ENCODE measurements at places on chromosomes 6 and 20. TPM values are rescaled to one million over a fixed set of nuclear protein-coding genes. Genes with fewer than 3 reads are reported as not detected.

- peak; percentile 83 for DNase-seq
- no peaks in the 10 kb centered on the region for H3K36me3 ChIP-seq
- no peak overlapping the region for H3K4me3 ChIP-seq
Measured at GRCh38 chr6:14984519-14984853, 261.4 kb upstream of the JARID2 start.

- H3K36me3 ChIP-seq, result no peaks in the 10 kb centered on the region
- no peak for DNase-seq
- no peaks in the 10 kb centered on the region for H3K27me3 ChIP-seq
- no peaks in the 10 kb centered on the region for H3K4me1 ChIP-seq
Measured at GRCh38 chr20:46303176-46303956, 4.9 kb downstream of the CDH22 start.

GRCh38 chr20:38724626-38725147, 401 bp downstream of the SLC32A1 start:
- H3K27me3 ChIP-seq, result no peaks in the 10 kb centered on the region
- H3K27ac ChIP-seq, result no peak overlapping the region
- H3K4me1 ChIP-seq, result no peaks in the 10 kb centered on the region

DNA sequence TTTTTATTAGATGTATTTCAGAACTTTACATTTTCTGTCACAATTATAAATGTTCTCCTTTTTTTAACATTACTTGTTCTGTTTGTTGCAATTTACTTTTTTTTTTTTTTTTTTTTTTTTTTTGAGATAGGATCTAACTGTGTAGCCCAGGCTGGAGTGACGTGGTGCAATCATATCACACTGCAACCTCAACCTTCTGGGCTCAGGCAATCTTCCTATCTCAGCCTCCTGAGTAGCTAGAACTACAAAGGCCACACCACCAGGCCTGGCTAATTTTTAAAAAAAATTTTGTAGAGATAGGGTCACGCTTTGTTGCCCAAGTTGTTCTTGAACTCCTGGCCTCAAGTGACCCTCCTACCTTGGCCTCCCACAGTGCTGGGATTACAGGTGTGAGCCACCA, 15.1 kb upstream of the MBOAT1 start:
- no peak overlapping the region for H3K4me3 ChIP-seq
- no peaks in the 10 kb centered on the region for H3K36me3 ChIP-seq
- no peak overlapping the region for H3K27ac ChIP-seq
- H3K27me3 ChIP-seq, result no peaks in the 10 kb centered on the region
- H3K4me1 ChIP-seq, result no peaks in the 10 kb centered on the region

- H3K27ac ChIP-seq, result no peak overlapping the region
- DNase-seq, result peak; percentile 73
- H3K27me3 ChIP-seq, result no peaks in the 10 kb centered on the region
- no peaks in the 10 kb centered on the region for H3K4me1 ChIP-seq
Measured at GRCh38 chr6:22737331-22737730, 168.0 kb downstream of the HDGFL1 start.

DNA sequence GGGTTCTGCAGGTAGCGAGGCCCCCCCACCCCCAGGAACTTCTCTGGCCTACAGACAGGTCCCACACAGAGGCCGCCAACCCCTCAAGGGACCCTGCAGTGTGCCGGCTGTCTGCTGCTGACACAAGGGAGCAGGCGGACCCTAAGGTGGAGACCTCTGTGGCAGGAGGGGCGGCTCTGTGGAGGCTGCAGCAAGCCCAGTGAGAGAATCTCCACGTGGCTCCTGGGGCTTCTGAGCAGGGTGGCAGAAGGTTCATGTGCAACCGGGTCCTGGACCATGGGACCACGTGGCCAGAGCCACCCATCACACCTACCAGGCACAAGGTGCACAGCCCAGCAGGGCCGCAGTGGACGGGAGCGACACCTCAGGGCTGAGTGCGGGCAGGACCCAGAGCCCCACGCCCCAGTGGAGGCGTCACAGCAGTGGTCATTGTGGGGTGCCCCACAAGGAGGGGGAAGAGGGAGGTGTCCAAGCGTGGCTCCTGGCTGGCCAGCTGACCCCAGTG, 4.3 kb downstream of the ARFRP1 start:
- H3K36me3 ChIP-seq, result no peaks in the 10 kb centered on the region
- H3K27me3 ChIP-seq, result no peaks in the 10 kb centered on the region
- no peak overlapping the region for H3K4me3 ChIP-seq
- DNase-seq, result no peak
- H3K27ac ChIP-seq, result no peak overlapping the region

Gene NR2E1
- total RNA-seq, result 0.12 TPM

Gene BMP7
- 3.3 TPM for total RNA-seq

DNA sequence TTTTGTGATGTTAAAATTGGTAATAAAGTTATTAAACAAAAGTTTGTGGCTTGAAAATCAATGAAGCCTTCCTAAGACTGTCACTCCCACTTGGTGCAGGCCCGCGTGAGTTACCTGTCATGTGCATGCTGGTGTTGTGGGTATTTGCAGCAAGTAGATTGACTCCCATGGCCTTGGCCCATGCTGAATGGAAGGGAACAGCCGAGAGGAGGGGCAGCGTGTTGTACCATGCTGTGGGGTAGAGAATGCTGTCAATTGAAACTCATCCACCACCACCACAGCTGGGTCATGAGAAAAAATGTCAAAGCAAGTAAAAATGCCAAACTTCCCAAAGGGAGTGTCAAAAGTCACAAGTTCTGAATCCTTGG, 12.7 kb upstream of the VNN1 start:
- no peaks in the 10 kb centered on the region for H3K27me3 ChIP-seq
- H3K4me1 ChIP-seq, result no peaks in the 10 kb centered on the region
- H3K27ac ChIP-seq, result no peak overlapping the region
- DNase-seq, result no peak
- no peaks in the 10 kb centered on the region for H3K36me3 ChIP-seq
- no peak overlapping the region for H3K4me3 ChIP-seq

DNA sequence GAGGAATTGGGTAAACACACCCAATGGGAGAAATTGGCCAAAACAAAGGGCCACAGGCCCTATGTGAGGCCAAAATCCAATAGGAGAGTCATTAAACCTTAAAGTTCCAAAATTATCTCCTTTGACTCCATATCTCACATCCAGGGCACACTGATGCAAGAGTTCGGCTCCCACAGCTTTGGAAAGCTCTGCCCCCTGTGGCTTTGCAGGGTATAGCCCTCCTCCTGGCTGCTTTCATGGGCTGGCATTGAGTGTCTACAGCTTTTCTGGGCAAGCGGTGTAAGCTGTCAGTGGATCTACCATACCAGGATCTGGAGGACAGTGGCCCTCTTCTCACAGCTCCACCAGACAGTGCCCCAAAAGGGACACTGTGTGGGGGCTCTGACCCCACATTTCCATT, 160.5 kb downstream of the ADGRG6 start:
- H3K27me3 ChIP-seq, result no peaks in the 10 kb centered on the region
- H3K27ac ChIP-seq, result no peak overlapping the region
- no peak for DNase-seq
- H3K36me3 ChIP-seq, result no peaks in the 10 kb centered on the region
- no peak overlapping the region for H3K4me3 ChIP-seq
- H3K4me1 ChIP-seq, result no peaks in the 10 kb centered on the region

Gene EPPIN
- total RNA-seq, result 185 TPM

GRCh38 chr20:25573288-25574251, 11.8 kb downstream of the NINL start:
- peak overlapping the region; percentile 25 for H3K27ac ChIP-seq
- no peaks in the 10 kb centered on the region for H3K36me3 ChIP-seq
- DNase-seq, result no peak
- H3K4me1 ChIP-seq, result peaks cover 35% of the 10 kb centered on the region
- H3K4me3 ChIP-seq, result no peak overlapping the region
- no peaks in the 10 kb centered on the region for H3K27me3 ChIP-seq

Gene BHLHE23
- 5.3 TPM for total RNA-seq

DNA sequence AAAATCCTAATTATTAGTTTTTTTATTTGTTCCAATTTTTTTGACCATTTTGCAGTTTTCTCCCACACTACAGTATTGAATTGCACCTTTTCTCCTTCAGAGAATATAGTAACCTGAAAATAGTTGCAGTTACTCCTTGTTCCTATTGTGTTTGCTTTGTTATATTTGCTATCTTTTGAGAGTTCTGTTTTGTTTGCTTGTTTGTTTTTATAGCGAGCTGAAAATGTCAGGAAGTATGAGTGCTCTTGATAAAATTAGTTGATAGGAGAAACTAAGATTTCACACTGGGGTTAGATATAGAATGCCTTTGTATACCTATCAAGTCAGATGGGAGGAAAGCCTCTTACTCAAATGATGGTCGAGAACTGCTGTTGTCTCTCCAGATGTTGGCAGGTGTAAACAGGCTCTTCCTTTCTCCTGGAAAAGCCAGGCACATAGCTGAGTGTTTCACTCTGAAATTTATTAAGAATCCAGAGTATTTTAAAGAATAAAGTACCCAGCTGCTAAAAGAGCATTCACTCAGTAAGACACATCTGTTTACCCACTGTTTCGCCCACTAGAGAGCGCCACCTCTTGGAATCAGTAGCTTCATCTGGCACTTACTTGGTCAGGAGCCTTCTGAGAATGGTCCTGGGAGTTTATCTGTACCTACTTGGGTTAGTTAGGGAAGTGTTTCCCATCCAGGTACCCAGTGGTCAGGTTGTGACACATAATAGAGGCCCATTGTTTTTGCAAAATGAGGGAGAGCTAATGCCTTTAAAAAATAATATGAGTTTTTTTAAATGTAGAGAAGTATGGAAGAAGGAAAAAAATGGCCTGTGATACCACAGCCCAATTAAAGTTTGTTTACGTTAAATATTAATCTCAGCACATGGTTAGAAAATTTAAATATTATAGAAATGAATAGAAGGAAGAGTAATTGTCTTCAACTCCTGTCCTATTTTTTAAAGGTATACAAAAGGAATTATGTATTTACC, 11.2 kb downstream of the NT5DC1 start:
- peak; percentile 46 for DNase-seq
- no peaks in the 10 kb centered on the region for H3K27me3 ChIP-seq
- H3K36me3 ChIP-seq, result no peaks in the 10 kb centered on the region
- H3K4me3 ChIP-seq, result no peak overlapping the region

Gene ALDH8A1
- total RNA-seq, result 4.9 TPM

DNA sequence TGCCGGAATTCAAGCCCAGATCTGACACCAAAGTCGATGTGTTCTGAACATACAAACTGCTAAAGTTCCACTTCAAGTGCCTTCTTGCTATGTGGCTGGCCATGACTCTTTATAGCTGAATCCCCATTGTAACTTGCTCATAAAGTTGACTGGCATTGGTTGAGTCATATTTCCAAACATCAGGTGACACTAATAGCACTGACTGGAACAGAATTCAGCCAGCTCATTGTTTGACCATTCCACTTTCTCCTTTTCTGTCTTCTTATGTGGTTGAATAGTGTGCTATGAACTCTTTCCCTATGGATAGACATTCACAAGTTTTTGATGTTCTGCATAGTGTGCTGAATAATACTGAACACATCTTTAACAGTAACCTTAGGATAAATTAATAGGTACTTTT, 266.2 kb upstream of the ZFP64 start:
- DNase-seq, result no peak
- no peak overlapping the region for H3K27ac ChIP-seq
- no peaks in the 10 kb centered on the region for H3K4me1 ChIP-seq
- no peaks in the 10 kb centered on the region for H3K27me3 ChIP-seq
- no peaks in the 10 kb centered on the region for H3K36me3 ChIP-seq
- no peak overlapping the region for H3K4me3 ChIP-seq

DNA sequence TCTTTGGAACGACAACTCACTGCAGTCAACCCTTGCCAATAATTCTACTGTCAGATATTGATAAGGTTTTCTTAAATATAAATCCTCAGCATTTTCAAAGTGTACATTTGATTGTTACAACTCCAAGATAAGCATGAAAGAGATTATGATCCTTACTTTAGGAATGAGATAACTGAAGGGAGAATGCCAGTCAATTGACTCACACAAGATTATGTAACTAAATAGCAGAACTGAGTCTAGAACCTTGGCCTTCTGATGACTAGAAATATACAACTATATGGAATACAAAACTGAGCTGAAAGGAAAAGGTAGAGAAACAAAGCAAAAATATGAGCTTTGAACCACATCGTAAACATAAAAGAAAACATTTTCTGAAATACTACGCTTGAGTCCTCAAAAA, 26.9 kb upstream of the STXBP5 start:
- H3K36me3 ChIP-seq, result no peaks in the 10 kb centered on the region
- H3K4me1 ChIP-seq, result no peaks in the 10 kb centered on the region
- no peak overlapping the region for H3K27ac ChIP-seq
- H3K4me3 ChIP-seq, result no peak overlapping the region

DNA sequence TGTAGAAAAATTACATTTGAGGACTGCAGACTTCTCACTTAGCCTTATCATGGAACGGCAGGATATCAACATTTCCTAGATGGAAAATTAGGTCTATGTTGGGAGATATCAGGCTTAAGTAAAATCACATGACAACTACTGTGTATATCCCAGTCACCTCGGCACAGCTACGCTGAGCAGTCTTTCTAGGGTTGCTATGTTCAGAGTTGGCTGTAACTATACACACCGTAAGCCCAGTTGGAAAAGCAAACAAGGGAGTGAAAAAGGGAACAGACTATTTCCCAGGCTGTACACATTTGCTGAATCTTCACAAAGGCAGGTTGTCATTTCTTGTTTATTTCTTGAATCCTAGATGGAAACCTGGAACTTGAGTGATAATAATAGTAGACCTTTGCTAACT, 80.7 kb upstream of the PTPRK start:
- no peaks in the 10 kb centered on the region for H3K27me3 ChIP-seq
- H3K4me3 ChIP-seq, result no peak overlapping the region
- no peaks in the 10 kb centered on the region for H3K36me3 ChIP-seq
- no peak for DNase-seq
- H3K4me1 ChIP-seq, result no peaks in the 10 kb centered on the region
- no peak overlapping the region for H3K27ac ChIP-seq

DNA sequence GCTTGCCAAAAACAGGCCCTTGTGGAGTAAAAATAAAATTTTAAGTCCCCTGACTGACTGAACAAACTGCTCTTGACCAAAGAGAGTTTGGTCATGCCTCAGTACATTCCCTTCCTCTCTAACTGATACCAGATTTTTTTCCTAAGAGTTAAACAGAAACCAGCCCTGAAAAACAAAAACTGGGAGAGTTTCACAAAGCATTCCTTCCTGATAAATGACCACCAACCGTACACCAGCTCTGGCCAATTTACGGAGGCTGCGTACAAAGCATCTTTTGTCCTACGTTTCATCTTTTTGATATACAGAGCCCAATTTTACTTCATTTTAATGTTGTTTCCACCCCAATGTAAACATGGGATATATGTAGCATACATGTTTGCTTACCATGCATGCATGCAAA, 477.4 kb upstream of the HTR1E start:
- H3K4me1 ChIP-seq, result no peaks in the 10 kb centered on the region
- peak overlapping the region; percentile 56 for H3K27ac ChIP-seq
- no peak overlapping the region for H3K4me3 ChIP-seq
- DNase-seq, result no peak

- no peak for DNase-seq
- peak overlapping the region; percentile 19 for H3K27ac ChIP-seq
- no peak overlapping the region for H3K4me3 ChIP-seq
- H3K27me3 ChIP-seq, result no peaks in the 10 kb centered on the region
- no peaks in the 10 kb centered on the region for H3K36me3 ChIP-seq
Measured at GRCh38 chr20:50572938-50573777, 63.0 kb downstream of the PTPN1 start.

GRCh38 chr6:161265975-161266374, 7.9 kb downstream of the AGPAT4 start:
- no peaks in the 10 kb centered on the region for H3K4me1 ChIP-seq
- no peaks in the 10 kb centered on the region for H3K27me3 ChIP-seq
- no peaks in the 10 kb centered on the region for H3K36me3 ChIP-seq
- no peak overlapping the region for H3K27ac ChIP-seq

GRCh38 chr20:57495978-57496377, 29.0 kb downstream of the CTCFL start:
- no peak overlapping the region for H3K4me3 ChIP-seq
- H3K36me3 ChIP-seq, result no peaks in the 10 kb centered on the region
- H3K27ac ChIP-seq, result no peak overlapping the region
- no peaks in the 10 kb centered on the region for H3K27me3 ChIP-seq
- DNase-seq, result no peak

Gene ADGRF4
- total RNA-seq, result 0.31 TPM

GRCh38 chr6:96116674-96117073, 100.9 kb downstream of the FUT9 start:
- H3K27ac ChIP-seq, result no peak overlapping the region
- no peaks in the 10 kb centered on the region for H3K4me1 ChIP-seq
- no peaks in the 10 kb centered on the region for H3K27me3 ChIP-seq
